ENCODE measurements at places on chromosomes 4 and X. TPM values are rescaled to one million over a fixed set of nuclear protein-coding genes. Genes with fewer than 3 reads are reported as not detected.

DNA sequence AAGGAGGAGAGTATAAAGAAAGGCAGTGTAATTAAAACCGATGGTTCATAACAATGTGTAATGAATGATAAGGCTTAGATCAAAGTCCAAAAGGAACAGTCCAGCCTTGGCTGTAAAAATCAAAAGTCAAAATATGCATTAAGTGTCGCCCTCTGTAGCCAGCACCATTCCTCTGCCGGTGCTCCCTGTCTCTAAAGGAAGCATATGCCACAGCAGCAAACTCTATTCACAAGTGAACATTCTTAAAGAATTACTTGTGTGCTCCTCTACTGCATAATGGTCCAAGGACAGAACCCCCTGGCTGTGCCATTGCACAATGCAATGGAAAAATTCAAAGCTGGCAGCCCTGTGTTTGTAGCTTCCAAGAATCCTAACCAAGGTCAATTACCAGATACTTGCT lies 16.3 kb upstream of the MBNL3 start:
- no peak for DNase-seq

DNA sequence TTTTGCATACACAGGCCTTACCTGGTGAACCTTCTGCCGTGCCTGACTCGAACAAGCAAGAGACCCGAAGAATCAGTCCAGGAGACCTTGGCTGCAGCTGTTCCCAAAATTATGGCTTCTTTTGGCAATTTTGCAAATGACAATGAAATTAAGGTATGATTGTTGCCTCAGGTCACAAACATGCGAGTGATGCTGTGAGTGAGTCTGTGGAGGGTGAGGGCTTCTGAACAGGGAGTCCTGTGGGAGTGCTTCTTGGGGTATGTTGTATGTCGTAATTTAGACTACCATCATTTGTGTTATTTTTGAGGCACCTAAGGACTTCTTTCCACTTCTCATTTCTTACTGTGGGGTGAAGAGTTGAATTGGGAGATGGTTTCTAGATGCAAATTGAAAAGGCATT lies 32.8 kb downstream of the HTT start:
- DNase-seq: no peak

- DNase-seq: no peak
Observed at GRCh38 chrX:25002661-25003020, 13.1 kb downstream of the ARX start.

- DNase-seq: no peak
Observed at GRCh38 chr4:83025563-83025962, 9.4 kb upstream of the COPS4 start.

MGST2 gene
- 1.6 TPM for total RNA-seq

CSN1S1 gene
- not detected for total RNA-seq

CENPE gene
- total RNA-seq: 17.0 TPM

TRAPPC11 gene
- total RNA-seq: 48.7 TPM

Data from H4 (cell line).